ENCODE measurements at places on chromosomes 6 and 20.
A peak's percentile ranks its signal among the peaks of the same experiment; 100 is the strongest.

GRCh38 chr6:103687430-103687829 is 1172.3 kb downstream of the HACE1 start:
- DNase-seq = no peak

DNA sequence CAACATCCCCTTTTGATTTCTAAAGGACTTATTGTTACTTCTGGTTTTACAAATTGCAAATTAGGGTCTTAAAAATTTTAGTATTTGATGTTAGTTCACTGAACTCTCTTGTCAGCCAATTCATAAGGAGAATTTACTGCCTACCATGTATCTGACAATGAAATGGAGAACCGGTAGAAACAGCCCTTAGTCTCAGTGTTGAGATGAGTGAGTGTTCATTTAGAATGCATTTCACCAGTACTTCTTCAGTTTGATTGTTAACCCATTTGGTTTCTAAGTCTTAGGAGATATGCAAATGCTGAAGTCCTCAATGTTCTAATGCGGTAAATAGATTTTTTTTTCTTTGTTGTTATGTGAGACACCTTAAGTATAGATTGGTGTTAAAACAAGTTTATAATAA is 616.3 kb upstream of the FLRT3 start:
- DNase-seq = no peak

DNA sequence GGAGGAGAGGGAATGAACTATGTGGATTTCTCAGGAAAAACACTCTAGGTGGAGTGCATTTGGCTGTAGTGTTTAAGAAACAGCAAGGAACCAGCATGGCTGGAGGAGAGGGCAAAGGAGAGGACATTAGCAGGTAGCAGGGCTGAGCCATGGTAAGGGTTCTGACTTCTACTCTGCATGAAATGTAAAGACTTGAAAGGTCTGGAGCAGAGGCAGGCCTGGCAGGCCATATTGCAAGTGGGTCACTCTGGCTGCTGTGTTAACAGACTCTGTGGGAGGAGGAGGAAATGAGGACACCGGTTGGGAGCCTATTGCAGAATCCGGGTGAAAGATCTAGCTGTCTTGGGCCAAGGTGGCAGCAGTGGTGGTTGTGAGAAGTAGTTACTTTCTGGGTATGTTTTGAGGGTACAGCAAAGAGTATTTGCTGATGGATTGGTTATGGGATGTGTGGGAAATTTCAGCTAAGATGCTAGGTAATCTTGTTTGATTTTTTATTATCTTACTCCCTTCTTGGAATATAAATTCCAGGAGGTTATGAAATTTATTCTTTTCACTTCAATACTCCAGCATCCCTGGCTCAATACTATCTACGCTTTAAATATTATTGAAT is 115.9 kb upstream of the BCLAF1 start:
- DNase-seq = no peak

DNA sequence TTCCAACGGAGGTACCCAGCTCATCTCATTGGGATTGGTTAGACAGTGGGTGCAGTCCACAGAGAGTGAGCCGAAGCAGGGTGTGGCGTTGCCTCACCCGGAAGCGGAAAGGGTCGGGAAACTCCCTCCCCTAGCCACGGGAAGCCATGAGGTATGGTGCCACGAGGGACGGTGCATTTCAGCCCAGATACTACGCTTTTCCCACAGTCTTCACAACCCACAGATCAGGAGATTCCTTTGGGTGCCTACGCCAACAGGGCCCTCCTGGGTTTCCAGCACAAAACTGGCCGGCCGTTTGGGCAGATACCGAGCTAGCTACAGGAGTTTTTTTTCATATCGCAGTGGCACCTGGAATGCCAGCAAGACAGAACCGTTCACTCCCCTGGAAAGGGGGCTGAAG is 46.9 kb downstream of the STXBP5 start:
- no peak for DNase-seq

DNA sequence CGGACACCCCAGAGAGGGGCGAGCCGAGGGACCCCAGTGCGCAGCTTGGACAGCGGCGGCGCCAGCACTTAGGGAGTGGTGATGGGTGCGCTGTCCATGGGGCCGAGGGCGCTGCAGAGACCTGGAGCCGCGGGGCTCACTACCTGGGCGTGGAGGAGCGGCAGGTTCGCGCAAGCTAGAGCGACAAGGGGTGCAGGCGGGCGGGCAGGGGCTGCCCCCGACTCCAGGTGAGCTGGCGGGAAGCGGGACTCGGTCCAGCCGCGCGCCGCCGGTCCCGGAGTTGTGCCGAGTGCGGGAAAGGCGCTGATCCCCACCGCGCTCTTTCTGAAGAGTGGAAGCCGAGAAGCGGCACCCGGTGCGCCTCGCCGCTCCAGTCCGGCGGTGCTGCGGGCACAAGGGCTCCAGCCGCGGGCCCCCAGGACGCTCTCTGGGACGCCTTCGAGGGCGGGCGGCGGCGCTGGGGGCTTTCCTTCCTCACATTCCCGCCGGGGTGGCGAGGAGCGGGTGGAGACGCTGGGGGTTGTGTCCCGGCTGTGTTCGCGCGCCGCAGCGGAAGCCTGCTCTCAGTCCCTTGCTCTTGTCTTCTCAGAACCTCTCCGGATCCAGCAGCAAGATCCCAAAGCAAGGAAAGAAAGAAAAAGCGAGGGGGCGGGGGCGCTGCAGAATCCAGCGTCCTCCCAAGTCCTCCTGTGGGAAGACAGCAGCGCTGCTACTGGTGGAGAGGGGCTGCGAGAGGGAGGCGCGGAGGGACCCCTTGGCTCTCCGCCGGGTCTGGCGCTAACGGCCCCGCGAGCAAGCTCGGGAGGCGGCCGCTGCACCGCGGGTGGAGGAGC is at the start of gene B3GAT2:
Gene B3GAT2, minus strand, starts transcription at position 610 of the 833 bp plus-strand sequence. CDS start 631 bp downstream, outside the sequence.
- DNase-seq = no peak

DNA sequence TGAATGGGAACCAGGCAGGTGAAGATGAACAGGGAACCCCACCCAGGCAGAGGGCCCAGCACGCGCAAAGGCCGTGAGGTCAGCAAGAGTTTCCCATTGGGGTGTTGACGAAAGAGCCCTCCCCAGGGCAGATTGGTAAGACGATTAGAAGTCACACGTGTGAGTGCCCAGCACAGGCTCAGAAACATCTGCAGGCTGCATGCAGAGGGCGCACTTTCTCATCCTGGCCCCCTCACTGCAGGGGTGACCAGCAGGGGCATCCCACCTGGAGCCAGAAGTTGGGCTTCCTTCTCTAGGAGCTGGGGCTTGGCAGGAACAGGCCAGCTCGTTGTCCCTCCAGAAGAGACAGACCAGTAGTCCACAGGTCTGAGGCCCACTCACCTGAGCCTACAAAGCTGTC is 38.4 kb downstream of the VSTM2L start:
- DNase-seq = peak; percentile 18

DNA sequence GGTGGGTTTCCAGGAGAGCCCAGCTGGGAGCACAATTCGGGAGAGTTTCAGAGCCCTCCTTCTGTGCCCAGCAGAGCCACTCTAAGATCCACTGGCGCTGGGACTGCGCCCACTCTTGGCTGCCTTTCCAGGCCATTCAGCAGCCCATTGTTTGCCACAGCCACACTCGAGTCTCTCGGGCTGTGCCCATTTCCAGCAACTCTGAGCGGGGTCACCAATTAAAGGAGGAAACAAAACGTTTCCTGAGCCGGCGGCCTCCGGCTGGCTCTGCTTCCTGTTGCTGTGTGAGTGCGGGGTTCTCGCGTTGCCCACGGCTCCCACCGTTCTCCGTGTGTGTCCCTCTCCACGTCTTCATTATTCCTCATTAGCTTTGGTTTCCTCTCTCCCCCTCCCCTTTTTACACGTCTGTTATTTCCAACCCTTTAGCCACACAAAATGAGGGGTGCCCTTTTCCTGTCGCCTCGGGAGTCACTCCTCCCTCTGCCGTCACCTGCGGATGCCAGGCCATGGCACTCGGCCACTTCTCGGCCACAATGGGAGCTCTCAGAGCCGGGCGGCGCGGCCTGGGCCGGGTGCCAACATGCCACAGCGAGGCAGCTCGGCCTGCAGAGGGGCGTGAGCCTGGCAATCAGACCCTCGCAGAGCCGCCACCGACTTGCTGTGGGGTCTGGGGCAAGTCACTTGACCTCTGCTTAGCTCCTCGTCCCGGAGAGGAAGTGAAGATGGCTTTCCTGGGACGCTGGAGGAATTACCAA is 94.3 kb upstream of the NKX2-2 start:
- no peak for DNase-seq
